Common myeloid progenitor, CD34-positive (primary cell): ENCODE measurements at places on chromosomes 11 and 22.

DNA sequence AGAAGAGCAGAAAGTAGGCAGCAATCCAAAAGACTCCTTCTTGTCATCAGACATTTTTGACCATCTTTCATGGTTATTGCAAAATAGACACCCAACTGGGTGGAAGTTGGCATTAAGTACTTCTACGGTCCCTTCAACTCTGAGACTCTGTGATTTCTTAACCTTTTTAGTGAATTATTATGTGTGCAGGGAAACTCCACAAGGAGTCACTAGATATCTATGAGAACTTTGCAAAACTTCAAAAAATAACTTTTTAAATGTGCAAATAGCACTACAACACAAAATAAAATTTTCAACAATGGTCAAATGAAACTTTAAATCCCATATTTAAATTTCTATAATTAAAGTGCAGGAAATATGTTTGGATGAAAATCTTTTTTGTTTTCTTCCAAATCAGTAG, 88.7 kb downstream of the SLC17A6 start:
- DNase-seq: no peak

DNA sequence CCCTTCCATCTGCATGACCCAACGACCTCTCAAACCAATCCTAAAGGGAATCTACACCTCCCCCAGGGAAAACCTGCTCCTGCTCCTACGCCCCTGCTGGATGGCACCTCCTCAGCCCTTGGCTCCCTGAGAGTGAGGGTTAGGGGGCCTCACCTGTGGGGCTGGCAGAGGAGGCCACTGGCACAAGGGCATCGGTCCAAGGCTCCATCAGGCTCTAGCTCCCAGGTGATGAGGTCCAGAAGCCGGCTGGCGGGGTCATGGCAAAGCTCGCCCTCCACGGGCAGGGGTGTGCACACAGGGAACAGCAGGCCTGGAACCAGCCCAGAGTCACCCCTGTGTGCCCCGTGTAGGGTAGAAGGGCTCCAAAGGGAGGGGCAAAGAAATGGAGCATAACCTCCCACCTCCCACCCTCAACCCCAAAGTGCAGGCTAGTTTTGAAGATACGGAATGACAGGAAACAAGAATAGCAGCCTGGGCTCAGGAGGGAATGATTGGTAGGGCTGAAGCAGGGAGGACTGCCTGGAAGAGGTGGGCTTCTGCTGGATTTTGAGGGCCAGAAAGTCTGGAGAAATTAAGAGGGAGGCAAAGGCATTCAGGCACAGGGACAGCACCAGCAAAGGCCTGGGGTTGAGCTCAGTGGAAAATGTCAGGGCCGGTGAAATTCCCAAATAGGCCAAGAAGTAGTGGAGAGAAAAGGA, 42.6 kb downstream of the DKK3 start:
- no peak for DNase-seq

DNA sequence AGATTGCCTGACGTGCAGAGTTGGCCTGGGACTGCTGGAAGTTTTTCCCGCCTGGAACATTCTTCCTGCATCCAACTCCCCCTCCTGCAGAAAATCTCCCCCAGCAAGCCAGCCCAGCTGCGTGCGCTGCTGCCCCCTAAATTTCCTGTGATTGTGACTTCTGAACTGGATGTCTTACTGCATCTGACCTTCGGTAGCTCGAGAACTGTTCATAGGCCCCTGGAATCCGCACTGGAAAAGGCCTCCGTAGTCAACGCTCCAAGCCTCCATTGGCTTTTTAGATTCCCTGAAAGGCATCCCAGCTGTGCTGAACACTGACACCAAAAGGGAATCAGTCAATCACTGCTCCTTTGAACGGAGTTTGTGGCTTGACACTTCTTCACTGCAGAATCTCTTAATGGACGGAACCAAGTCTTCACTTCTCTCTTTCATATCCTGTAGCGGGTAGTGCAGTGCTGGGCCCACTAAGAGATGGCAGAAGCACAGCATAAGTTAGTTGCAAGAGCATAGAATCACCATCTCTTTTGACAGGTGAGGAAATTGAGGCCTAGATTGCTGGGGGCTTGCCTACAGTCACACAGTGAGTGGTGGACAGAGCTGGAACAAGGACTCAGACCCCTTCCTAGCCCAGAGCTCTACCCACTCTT, 14.2 kb upstream of the RASD2 start:
- DNase-seq: no peak

DNA sequence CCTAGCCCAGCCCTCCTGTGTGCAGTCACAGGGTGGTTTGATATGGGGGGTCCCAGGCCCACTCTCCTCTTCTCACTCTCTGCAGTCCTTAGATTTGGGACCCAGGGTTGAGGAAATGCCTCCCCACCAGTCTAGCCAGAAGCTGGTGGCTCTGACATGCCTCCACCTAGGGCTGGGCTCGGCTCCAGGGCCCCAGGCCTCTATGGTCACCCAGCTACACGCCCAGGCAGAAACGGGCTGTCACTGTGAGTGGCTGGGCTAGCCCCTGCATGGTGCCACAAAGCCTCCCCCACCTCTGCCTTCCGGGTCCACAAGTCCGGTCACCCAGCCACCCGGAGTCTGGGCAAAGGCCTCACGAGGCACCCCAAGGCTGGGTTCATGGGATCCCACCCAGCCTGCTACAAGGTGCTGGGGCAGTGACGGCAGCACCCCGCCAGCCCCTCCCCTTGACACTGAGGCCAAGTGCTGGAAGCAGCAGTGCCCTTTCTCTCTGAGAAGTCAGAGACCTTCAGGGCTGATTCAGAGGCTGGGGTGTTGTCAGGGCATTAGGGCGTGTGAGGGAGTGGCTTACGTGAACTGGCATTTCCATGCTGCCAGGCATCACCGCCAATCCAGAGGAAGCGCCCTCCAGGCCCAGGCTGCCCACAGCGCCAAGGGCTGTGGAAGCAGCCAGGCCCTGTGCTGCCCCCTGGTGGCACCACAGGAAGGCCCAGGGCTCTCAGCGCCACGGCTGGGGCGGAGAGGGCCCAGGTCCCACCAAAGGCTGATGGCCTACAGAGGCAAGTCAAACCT, 638 bp upstream of the PITPNM1 start:
- peak; percentile 92 for DNase-seq

- no peak for DNase-seq
These were observed 104.8 kb downstream of the RPL27A start for GRCh38 chr11:8787372-8787771.
